ENCODE measurements at places on chromosomes 16 and 17.

- H3K4me1 ChIP-seq, result peaks cover 43% of the 10 kb centered on the region
- DNase-seq, result no peak
- H3K27me3 ChIP-seq, result no peaks in the 10 kb centered on the region
- peak overlapping the region; percentile 99 for H3K27ac ChIP-seq
- H3K36me3 ChIP-seq, result no peaks in the 10 kb centered on the region
Measured at GRCh38 chr17:48542114-48542656, 2.7 kb downstream of the HOXB2 start.

GRCh38 chr17:11304568-11304967, 63.6 kb downstream of the SHISA6 start:
- H3K27ac ChIP-seq, result no peak overlapping the region
- DNase-seq, result peak; percentile 75
- no peaks in the 10 kb centered on the region for H3K36me3 ChIP-seq
- H3K4me3 ChIP-seq, result no peak overlapping the region

DNA sequence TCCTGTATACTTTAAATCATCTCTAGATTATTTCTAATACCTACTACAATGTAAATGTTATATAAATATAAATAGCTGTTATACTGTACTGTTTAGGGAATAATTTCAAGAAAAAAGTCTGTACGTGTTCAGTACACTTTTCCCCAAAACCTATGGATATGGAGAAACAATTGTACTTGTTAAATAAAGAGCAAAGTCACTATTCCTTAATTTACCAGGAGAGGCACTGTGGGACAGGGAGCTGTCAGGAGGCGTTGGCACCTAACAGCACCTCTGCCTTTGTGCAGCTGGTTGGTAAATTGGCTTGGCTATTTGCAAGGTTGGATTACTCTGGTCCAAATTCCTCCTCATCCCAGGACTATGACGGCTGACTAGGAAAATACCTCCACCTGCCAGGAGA, 28.0 kb downstream of the CRHR1 start:
- H3K4me1 ChIP-seq, result no peaks in the 10 kb centered on the region
- DNase-seq, result no peak
- H3K27ac ChIP-seq, result no peak overlapping the region
- no peak overlapping the region for H3K4me3 ChIP-seq
- H3K36me3 ChIP-seq, result no peaks in the 10 kb centered on the region
- H3K27me3 ChIP-seq, result no peaks in the 10 kb centered on the region

GRCh38 chr17:164303-165235, 16.9 kb downstream of the DOC2B start:
- H3K4me3 ChIP-seq, result no peak overlapping the region
- DNase-seq, result no peak
- no peaks in the 10 kb centered on the region for H3K4me1 ChIP-seq

GRCh38 chr17:74604761-74605160, 12.7 kb upstream of the CD300LD start:
- H3K36me3 ChIP-seq, result no peaks in the 10 kb centered on the region
- peaks cover 16% of the 10 kb centered on the region for H3K4me1 ChIP-seq
- no peak overlapping the region for H3K4me3 ChIP-seq
- no peaks in the 10 kb centered on the region for H3K27me3 ChIP-seq
- no peak for DNase-seq
